ENCODE measurements at places on chromosomes 11 and 22. TPM values are rescaled to one million over a fixed set of nuclear protein-coding genes. Genes with fewer than 3 reads are reported as not detected.

DNA sequence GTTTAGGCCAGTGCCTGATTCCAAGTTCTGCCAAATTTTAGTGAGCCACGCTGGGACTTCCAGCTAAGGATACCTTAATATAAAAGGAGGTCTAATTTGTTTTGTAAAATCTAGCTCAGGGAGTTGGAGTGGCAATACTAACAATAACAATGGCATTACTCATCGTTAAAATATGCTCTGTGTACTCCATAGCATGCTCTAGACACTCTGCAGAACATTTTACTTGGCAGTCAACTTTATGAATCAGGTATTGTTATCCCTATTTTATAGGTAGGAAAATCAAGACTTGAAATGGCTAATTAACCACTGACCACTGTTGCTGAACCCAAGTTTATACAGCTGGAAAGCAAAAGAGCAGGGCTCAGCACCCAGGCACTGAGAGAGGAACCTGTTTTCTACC lies 485.0 kb upstream of the KIRREL3 start:
- DNase-seq = no peak

The NPTXR gene
- total RNA-seq = 1.2 TPM

DNA sequence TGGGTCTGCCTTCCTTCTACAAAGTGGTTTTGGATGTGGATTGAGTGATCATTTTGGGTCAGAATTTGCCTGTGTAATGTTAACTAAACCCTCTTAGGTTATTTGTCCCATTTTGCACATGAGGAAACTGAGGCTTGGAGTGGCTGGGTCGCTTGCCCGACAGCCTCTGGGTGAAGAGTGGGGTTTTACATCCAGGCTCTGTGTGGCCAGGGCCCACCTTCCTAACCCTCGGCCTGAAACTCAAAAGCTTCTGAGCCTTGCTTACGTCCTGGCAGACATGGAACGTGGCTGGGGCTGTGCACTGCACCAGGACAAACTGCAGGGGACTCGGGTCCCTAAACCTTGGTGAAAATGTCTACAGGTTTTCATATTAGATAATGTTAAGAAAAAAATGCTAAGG lies 542.4 kb downstream of the TBC1D22A start:
- DNase-seq = no peak

- DNase-seq = no peak
These were observed 191.9 kb downstream of the CEP164 start for GRCh38 chr11:117519590-117519989.

DNA sequence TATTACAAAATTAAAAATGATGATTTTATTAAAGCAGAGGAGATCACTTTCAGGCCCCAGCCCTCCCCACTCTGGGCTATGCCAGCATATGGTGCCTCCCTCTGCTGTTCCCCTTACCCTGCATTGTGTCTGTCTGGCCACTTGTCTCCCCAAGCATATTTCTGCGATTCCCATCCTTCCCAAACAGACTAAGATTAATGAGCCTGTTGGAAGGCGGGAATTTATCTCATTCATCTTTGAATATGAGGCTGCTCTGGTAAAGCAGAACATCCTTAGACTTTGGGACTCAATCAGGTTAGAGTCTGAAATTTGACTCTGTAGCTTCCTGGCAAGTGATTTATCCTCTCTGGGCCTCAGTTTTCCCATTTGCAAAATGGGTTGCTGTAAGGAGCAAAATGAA lies 25.7 kb downstream of the AMPD3 start:
- no peak for DNase-seq

GRCh38 chr11:78343303-78343702 lies 74.3 kb downstream of the GAB2 start:
- DNase-seq = no peak

GRCh38 chr11:77082838-77083565 lies 16.2 kb downstream of the CAPN5 start:
- peak; percentile 50 for DNase-seq

- no peak for DNase-seq
These were observed 113.4 kb upstream of the SERPIND1 start for GRCh38 chr22:20660441-20661054.

DNA sequence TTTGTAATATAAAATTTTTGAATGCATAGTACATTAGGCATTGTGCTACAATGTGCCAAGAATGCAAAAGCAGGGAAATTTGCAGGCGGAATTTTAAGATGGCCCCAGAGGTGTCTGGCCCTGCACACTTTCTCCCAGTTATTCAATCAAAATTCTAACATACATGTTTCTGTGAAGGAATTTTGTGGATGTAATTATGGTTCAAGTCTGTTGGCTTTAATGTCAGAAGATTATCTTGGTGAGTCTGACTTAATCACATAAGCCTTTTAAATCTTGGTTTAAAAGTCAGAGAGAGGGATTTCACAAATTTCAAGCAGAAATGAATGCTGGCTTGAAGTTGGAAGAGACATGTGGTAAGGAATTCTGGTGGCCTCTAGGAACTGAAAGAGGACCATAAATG lies 423.4 kb upstream of the CCDC179 start:
- no peak for DNase-seq

The PRR33 gene
- not detected for total RNA-seq

DNA sequence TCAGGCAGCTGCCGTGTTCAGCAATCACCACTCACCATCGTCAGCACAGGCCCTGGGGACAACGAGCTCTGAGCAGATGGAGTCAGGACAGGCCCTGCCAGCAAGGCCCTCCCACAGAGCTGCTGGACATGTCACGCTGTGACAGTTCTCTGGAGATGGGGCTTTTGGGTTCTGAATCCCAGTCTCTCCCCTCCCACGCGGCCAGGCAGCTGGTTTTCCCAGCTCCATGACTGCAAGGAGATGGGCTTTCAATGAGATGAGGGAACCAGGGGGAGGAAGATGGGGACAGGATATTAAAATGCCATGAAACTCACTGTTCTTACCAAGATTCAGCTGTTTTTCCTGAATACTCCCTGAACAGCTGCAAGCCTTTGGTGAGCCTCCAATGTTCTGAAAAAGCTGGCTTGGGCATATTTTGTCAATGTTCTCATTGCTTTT lies 305.9 kb downstream of the BRD1 start:
- DNase-seq = no peak

The CDC42BPG gene
- 0.29 TPM for total RNA-seq

DNA sequence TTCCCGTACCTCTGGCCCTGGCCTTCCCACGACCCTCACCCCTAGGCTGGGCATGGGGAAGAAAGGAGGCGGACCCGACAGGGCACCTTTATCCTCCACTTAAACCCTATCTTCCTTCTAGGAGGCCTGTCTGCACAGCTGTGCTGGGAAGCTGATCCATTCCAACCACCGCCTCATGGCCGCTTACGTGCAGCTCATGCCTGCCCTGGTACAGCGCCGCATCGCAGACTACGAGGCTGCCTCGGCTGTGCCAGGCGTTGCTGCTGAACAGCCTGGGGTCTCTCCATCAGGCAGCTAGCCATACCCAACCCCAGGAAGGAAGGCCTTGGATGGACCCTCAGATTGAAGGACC lies 599 bp downstream of the TIMM10B start:
- DNase-seq = no peak

The KCNE3 gene
- total RNA-seq = not detected

DNA sequence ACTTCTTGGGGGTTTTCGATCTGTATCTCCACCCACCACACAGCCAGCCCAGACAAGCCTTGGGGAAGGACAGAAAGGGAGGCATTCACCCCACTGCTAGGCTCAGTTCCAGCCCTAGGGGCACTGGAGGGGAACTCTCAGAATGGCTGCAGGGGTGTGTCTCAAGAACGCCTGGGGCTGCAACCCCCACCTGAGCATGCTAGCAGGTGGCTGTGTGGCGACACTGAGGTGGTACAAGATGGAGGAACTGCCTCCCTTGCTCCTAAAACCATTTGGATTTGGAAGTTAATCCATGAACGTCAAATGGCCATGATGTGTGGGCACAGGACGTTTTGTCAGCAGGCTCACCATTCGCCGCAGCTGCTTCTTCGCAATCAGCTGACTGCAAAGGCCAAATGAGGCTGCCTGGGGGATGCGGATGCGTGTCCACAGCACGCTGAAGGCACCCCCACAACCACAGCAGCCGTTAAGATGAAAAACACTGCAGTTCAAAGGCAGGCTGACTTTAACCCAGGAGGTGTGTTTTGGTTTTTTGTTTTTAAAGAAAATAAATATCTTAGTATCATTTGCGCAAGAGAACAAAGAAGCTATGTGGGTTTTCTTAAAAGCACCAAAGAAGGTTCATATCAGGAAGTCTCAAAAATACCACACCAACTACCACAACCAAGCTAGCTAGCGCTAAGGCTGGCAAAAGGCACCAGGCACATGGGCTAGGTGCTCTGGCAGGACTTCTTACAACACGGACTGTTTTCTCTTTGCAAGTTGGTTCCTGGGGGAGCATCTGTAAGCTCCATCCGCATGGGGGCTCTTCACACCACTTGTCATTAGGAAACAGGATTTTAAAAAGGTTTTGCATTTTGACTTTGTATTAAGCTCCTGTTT lies 22.2 kb upstream of the NAP1L4 start:
- peak; percentile 72 for DNase-seq

- DNase-seq = peak; percentile 50
These were observed 12.3 kb downstream of the STARD10 start for GRCh38 chr11:72781313-72782080.

DNA sequence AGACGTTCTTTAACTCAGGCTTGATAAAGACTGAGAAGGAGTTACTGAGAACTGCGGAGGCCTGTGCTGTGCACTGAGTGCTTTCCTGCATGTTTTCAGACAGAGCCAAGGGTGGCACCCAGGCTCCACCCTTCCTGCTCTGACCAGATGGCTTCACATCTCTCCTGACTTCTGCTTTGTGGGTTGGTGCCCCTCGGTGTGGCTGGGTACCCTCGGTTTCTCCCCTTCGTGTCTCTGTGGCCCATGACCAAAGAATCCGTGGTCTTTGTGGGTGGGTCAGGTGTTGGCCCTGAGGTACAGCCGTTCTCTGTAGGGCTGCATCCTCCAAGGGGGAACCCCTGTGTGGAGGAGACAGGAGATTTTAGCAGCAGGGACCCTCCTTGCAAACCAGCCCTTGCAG lies 34.3 kb downstream of the GRIK4 start:
- DNase-seq = no peak

The GVQW3 gene
- 4.7 TPM for total RNA-seq

- no peak for DNase-seq
These were observed 28.7 kb downstream of the TPBGL start for GRCh38 chr11:75269367-75269660.

DNA sequence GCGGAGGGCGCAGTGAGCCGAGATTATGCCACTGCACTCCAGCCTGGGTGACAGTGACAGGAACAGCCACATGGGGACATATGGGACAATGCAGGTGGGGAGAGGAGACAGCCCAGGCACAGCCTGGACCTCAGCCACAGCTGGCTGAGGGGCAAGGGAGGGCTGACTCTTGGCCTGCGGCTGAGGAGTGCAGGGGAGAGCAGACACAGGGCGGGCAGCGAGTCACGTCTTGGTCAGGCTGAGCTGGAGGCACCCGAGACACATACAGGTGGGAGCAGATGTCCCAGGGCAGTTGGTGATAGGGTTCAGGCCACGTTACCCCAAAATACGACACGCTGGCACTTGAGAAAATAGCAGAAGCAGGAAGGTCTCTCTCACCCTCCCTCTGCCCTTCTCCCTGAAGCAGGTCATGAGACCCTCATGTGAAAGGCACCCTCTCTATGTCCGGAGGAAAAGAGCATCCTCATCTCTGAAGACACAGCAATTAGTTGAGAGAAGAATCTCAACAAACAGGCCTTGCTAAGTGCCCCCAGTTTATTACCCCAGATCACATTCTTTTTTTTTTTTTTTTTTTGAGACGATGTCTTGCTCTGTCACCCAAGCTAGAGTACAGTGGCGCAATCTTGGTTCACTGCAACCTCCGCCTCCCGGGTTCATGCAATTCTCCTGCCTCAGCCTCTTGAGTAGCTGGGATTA lies 10.5 kb downstream of the KIAA0930 start:
- DNase-seq = no peak

DNA sequence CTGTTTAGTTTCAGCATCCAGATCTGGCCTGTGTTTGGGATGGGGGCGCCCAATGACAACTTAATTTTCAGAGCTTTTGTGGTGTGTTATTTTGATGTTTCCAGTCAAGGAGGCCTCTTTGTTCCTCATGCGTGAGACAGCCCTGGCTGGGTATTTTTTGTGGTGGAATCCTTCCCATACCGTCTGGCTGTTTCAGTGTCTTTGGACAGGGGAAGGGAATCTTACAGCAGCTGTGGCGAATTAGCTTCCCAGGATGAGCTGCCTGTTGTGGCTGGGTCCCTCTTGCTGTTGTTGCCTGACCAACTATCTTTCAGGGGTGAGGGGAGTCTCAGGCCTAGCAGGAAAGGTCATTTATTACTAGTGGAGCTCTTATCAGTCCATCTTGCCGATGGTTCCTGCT lies 138.8 kb downstream of the ARHGAP20 start:
- DNase-seq = no peak

DNA sequence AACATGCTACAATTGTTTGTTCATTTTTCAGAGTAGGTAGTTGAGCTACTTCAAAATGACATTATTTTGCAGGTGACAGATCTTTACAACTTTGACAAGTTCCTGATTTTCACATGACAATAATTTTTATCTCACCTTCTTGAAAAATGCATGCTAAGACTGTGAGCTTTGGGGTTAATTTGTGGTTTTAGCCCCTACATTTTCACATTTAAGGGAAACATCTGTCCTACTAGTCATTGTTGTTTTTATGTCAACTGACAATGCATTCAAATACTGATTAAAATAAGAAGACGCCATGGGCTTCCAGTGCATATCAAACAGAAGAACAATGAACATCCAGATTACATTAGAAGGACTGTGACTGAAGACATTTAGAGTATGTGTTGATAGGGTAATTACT lies 1470.8 kb upstream of the TENM4 start:
- no peak for DNase-seq

GRCh38 chr11:465896-466530 lies 15.9 kb downstream of the PTDSS2 start:
- DNase-seq = no peak

All from activated T-helper 1 cell treated with anti-CD3 and anti-CD28 coated beads, Interleukin-12 subunit alpha, Interleukin-12 subunit beta, Interleukin-2, Interleukin-4 antibody, amounts not matched to agents 30 ng/mL and 10 ng/mL and 1 ng/mL, durations not matched to agents 14 hours and 24 hours and 36 hours (primary cell).